ENCODE measurements at places on chromosomes 1 and 21.
A peak's percentile ranks its signal among the peaks of the same experiment; 100 is the strongest.

GRCh38 chr21:14554948-14555347 is 8.8 kb upstream of the SAMSN1 start:
- no peak for DNase-seq

DNA sequence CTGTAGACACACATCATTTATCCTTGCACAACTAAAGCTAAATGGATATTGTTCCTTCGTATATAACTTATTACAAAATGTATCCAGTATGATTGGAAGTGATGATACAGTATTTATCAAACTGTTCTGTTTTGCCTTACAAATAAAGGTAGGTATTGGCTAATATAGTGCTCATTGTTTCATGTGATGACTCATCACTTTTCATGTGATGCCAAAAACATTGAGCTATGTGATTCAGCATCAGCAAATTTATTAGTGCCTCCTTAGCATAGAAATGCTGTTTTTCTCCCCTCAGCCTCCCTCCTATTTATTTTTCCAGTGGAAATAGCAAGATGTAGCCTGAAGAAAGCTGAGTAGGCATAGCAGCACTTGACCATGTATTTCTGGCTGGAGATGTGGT is 228.6 kb upstream of the LYPLAL1 start:
- DNase-seq = no peak

DNA sequence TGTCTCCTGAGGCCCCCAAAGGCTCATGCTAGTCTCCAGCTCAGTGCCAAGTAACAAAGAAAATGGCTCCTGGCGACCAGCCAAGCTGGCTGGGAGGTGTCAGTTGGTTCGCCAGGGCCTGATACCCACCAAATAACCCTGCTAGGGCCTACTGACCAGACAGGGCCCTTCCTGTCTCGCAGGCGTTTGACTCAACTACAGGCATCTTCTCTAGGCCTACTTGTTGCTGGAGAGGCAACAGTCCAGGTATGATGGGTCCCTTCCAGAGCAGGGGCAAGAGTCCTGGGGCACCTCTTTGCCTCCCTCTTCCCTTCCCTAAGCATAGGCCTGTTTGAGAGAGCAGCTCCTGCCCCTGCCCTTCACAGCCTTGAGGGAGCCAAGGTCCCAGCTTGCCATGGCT is 147.9 kb upstream of the VANGL1 start:
- DNase-seq = no peak

GRCh38 chr1:204940591-204940990 is 69.9 kb downstream of the NFASC start:
- no peak for DNase-seq

- no peak for DNase-seq
Observed at GRCh38 chr1:39847940-39848339, 35.4 kb downstream of the TRIT1 start.

- DNase-seq = no peak
Observed at GRCh38 chr1:35860696-35861095, 22.3 kb upstream of the AGO1 start.

DNA sequence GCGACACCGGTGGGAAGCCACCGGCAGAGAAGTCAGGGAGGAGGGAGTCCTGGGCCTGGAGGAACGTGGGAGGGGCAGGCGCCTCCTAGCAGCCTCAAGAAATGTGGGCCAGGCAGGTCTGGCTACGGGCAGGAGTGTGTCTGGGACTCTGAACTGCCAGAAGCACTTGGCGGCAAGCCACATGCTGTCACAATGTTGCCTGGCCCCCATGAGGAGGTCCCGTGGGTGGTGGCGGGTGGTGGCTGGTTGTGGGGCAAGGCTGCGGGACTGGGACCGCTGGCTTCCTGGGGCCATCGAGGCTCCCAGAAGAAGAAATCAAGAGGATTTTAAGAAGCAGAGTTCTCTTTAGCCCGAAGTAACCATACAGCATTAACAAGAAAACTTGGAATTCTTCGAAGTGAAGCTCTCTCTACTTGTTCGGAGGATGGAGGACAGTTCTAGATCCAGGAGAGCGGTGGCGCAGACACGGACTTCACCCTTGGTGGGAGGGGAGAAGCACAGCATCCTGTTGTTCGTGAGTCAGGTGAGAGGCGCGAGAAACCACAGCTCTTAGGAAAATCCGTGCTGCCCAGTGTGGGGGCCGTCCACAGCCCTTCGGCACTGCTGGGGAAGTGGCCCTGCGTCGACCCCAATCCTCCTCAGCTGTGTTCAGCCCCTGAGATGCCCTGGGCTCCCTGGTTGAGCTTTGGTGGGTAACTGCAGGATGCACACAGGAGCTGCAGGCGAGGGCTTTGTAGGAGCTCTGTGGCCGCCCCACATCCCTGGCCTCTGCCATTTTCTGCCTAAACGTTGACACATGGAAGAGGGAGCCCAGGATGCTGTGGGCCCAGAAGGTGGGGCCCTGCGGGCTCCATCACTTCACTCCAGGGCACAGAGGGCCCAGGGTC is 12.4 kb downstream of the SKI start:
- no peak for DNase-seq

DNA sequence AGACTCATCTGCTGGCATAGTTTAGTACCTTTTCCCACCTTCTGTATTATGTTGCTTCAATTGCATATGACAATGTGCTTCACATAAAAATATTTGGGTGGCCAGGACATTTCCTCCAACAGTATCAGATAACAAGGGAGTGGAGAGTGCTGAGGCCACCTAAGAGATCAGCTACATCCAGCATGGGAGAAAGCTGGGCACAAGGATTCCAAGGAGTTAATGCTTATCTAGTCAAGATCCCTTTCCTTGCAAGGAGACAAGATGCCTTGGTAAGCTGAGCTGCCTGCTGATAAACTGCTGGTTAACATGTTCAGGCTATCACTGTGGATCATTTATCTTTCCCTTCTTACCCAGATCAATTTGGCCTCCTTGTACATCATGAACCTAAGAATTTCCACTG is 5.4 kb downstream of the TACSTD2 start:
- no peak for DNase-seq

- DNase-seq = no peak
Observed at GRCh38 chr1:77824079-77824478, 44.6 kb downstream of the MIGA1 start.

DNA sequence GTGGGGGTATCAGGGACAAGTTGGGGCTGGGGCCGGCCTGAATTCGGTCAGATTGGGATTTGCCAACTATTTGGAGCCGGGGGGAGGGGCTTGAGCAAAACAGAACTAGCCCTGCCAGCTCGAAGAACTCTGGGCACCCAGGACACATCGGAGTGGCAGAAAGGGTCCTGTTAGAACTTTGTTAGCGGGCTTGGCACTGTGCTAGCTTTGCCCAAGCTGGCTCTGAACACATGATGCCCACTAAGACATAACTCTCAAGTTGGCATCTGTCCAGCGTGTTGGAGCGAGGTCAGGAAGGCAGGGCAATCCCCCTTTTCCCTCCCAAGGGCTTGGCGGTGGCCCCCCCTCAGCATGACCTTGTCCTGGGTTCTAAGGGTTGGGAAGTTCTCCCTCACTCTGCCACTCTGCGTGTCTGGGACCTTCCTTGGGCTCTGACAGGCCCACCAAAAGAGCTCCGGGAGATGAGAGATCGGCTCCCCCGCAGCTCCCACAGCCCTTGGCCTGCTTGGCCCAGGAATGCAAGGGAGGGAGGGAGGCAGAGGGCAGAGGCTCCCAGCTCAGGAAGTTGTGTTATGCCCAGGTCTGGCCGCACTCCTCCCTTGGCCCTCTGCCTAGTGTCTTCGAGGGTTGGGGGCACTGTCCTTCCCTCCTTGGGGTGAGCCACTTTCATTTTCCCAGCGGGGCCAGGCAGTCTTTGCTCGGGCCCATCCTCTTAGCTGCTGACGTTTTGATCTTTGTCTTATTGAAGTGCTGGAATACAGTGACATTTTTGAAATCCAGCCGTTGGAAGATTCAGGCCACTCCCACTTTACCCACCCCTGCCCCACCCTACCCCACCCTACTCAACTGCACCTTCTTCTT is 1.2 kb downstream of the LMNA start:
- DNase-seq = no peak

DNA sequence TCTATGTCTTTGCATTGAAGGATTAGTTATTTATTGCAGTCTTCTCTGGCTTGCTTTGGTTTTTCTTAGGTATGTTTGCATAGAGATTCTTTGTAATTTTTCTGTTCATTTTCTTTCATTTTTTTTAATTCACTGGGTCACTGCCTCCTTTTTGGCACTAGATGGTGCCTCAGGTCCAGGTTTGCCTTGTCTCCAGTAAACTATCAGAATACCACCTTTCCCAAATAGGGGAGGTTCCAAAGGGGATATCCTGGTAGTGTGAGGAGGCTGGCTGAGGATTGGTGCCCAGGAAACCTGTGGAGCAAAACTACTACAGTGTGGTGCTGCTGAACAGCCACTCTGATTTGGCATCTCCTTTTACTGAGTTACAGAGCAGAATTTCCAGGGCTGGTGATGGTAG is 257.1 kb downstream of the KCTD3 start:
- DNase-seq = peak; percentile 12

GRCh38 chr21:34801519-34802132 is 132.8 kb downstream of the CLIC6 start:
- peak; percentile 46 for DNase-seq

DNA sequence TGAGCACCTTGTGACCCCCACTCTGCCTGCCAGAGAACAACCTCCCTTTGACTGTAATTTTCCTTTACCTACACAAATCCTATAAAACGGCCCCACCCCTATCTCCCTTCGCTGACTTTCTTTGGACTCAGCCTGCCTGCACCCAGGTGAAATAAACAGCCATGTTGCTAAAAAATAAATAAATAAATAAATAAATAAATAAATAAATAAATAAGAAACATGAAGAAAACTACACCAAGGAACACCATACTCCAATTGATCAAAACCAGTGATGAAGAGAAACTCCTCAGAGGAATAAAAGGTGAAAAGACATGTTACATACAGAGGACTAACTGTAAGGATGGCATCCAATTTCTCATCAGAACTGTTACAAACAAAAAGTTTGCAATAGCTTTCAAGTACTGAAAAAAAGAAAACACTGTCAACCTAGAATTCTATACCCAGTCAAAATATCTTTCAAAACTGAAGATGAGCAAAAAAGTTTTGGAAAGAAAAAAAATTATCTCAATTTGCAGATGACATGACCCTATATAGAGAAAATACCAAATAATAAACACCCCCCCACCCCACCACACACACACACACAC is 28.4 kb downstream of the NBPF6 start:
- DNase-seq = no peak

DNA sequence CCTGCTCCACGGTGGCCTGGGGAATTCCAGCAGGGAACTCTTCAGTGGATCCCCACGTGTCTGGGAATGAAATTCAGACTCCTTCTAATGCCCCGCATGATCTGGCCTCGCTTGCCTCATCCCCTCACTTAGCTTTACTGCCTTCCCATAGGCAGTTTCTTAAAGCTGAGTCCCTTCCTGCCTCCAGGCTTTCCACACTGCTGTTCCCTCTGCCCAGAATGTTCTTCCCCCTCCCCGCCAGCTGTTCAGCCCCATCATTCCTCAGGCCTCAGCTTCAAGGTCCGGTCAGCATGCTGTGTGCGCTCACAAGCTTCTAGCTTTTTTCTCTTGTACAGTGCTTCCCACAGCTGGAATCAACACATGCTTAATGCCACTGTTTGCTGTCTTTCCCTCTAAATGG is 54.9 kb upstream of the WASF2 start:
- DNase-seq = no peak

- DNase-seq = no peak
Observed at GRCh38 chr1:62334434-62334985, 15.3 kb upstream of the KANK4 start.

GRCh38 chr1:61851849-61852669 is 109.8 kb downstream of the PATJ start:
- DNase-seq = peak; percentile 87

DNA sequence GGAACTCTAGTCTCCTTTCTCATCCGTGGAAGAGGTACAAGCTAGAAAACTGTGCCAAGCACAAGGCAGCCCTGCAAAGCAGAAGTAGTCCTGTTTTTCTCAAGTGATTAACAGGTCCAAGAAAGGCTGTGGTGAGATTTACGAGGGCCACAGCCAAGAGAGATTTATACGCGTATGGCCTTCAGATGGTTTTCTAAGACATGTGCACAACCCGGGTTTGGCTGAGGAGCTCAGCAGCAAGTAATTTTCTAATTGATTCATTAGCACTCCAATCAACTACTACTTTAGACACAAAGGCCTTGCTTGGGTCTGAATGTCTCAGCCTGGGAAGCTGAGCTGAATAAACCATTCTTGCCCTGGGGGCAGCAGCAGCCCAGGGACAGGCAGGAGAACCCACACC is 55.8 kb downstream of the SSBP3 start:
- DNase-seq = peak; percentile 78

- peak; percentile 28 for DNase-seq
Observed at GRCh38 chr1:162131400-162132321, 62.2 kb downstream of the NOS1AP start.

DNA sequence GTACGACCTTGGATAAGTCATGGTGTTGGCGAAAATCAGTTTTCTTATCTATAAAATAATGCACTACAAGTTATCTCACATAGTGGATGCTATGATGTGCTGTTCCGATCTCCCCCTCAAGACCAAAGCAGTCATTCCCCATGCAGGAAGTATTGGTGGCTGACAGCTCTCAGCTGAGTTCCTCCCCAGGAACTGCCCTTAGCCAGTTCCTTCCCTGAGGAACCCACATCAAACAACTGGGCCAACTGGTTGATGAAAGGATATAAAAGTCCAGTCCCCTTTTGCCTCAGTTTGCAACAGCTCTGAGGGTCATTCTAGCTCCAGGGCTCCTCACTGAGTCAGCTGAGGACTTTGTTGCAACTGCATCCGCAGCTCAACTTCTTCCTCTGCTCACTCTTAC is 16.1 kb upstream of the SLAMF1 start:
- DNase-seq = no peak

GRCh38 chr1:8176279-8176678 is 141.6 kb upstream of the SLC45A1 start:
- DNase-seq = no peak

DNA sequence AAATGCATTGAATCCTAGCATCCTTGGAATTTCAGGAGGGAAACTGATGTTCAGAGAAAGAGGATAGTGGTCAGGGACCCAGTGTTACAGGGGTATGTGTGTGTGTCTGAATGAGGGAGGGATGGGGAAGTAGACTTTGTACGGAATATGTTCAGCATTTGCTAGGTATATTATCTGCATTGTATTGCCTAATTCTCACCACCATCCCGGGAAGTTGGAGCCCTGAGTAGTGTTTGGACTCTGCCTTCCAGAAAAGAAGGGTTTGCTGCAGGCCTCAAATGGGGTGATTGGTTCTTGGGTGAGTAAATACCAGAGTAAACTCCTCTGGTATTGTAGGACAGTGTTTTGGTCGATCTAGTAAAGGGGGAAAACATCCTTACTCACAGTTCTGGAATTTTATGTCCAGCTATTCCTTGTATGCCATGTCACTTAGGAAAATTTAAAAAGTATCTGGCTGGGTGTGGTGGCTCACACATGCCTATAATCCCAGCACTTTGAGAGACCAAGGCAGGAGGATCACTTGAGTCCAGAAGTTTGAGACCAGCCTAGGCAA is 7.1 kb upstream of the ZNF496 start:
- no peak for DNase-seq

- DNase-seq = no peak
Observed at GRCh38 chr1:8733484-8733883, 84.0 kb downstream of the RERE start.

- DNase-seq = peak; percentile 99
Observed at GRCh38 chr1:144551543-144552424, 40.9 kb upstream of the PPIAL4F start.

All from NCI-H82 (cell line).